Left colon (tissue), 2 donors: ENCODE measurements at places on chromosomes 12 and 14. TPM values are rescaled to one million over a fixed set of nuclear protein-coding genes. Genes with fewer than 3 reads are reported as not detected.

GRCh38 chr12:46298261-46298660, 29.4 kb upstream of the SLC38A1 start:
- DNase-seq = no peak

The PTPRB gene
- total RNA-seq = 27.6 TPM

DNA sequence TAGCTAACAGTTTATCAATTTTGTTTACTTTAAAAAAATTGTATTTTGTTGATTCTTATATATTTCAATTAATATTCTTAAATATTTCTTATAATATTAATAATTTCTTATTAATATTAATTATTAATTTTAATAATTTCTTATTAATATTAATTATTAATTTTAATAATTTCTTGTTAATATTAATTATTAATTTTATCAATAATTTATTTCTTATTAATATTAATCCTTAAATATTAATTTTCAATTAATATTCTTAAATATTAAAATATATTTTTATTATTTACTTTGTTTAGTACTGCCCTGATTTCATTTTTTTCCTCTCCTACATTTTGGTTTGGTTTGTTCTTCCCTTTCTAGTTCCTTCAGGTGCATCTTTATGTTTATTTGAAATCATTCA, 1208.1 kb downstream of the LRFN5 start:
- DNase-seq = no peak

DNA sequence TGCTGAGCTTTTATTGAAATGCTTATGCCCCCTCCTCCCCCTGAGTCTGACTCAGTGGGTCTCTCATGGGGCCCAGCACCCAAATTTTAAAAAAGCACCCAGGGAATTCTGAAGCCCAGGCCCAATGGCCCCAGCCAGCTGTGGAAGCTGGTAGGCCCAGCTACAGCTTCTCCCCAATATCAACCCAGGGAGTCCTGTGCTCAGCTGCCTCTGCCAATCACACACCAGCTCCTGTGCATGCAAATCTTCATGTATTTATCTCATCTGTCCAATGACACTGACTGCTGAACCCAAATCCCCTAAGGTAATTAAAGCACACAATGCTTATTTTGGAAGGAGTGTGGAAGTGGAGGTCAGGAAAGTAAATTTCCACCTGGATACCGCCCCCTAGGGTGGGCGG, 76.3 kb downstream of the CCDC88C start:
- DNase-seq = no peak

The KLRK1 gene
- 0.92 TPM for total RNA-seq

DNA sequence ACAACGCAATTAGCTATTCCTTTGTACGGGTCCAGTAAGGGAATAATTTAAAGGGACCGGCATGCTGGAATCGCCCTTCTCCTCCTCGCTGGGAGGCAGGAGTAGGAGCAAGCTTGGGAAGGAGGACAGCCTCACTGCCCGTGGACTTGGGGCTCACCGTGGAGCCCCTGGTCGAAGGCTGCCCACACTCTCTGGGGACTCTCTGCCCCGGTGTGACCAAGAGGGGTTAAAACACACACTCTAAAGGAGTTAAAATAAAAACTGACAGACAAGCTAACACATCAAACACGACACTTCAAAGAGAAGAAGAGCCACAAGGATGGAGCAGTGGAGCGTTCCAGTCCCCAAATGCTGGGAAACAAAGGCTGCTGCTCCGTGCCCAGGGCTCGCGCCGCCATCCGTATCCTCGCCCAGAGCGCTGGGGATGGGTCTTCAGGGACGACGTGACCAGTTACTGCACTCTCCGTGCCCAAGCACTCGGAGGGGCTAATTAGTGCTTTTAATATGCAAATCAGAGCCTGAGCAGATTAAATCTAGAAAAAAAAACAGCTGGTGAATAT, 123.3 kb downstream of the PAPOLA start:
- DNase-seq = no peak

GRCh38 chr12:55906056-55906455, 21.6 kb downstream of the PYM1 start:
- DNase-seq = no peak
